ENCODE measurements at places on chromosomes 2 and 18. TPM values are rescaled to one million over a fixed set of nuclear protein-coding genes. Genes with fewer than 3 reads are reported as not detected.

Gene TGFBRAP1
- total RNA-seq = 16.3 TPM

Gene L3MBTL4
- total RNA-seq = 1.3 TPM

Gene MC5R
- total RNA-seq = 0.27 TPM

Gene GALNT5
- 0.34 TPM for total RNA-seq

Gene POTEJ
- not detected for total RNA-seq

Gene LYG1
- total RNA-seq = 0.35 TPM

Gene TEX44
- total RNA-seq = not detected

Measured in WTC11 (cell line).